ENCODE measurements at places on chromosomes 4 and X. TPM values are rescaled to one million over a fixed set of nuclear protein-coding genes. Genes with fewer than 3 reads are reported as not detected.

The TEC gene
- total RNA-seq: 0.08 TPM

The IL2 gene
- not detected for total RNA-seq

The LINC00632 gene
- total RNA-seq: 0.04 TPM

The NXF3 gene
- 0.08 TPM for total RNA-seq

The VEGFC gene
- 45.7 TPM for total RNA-seq

The PRKX gene
- total RNA-seq: 14.0 TPM

The CSN1S1 gene
- not detected for total RNA-seq

The GRIA2 gene
- total RNA-seq: not detected

The UGT8 gene
- 0.61 TPM for total RNA-seq

The CT83 gene
- total RNA-seq: not detected

The F8 gene
- total RNA-seq: 1.2 TPM

The RBM47 gene
- total RNA-seq: 10.6 TPM

The GAGE10 gene
- total RNA-seq: not detected

The LIMCH1 gene
- under 0.01 TPM for total RNA-seq

The IRF2 gene
- total RNA-seq: 26.0 TPM

The CT55 gene
- not detected for total RNA-seq

The NAP1L2 gene
- total RNA-seq: 1.1 TPM

Data from hair follicular keratinocyte (primary cell).